ENCODE measurements at places on chromosomes 3 and 15.

DNA sequence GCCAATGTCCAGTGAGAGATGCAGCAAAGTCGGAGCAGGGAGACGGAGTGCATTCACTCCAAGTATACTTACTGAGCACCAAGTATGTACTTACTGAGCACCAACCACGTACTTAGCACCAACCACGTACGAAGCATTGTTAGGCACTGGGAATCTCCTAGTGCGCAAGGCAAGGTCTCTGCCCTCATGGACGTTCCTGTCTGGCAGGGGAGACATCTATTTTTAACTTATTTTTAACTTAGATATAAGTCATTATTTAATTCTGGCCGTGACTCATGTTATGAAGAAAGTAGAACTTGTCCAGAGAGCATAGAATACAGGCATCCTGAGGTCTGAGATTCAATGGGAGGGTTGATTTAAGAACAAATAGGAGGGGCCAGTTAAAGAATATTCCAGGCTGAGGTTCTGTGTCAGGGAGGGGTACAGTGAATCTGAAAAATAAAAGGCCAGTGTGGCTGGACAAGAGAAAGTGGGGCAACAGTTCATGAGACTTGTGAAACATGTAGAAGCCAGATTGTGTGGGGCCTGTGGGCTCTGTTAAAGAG, 9.3 kb upstream of the LRRC31 start:
- DNase-seq: no peak

GRCh38 chr3:101858464-101859030, 9.2 kb downstream of the NFKBIZ start:
- DNase-seq: no peak

- no peak for DNase-seq
Observed at GRCh38 chr3:71131375-71132314, 451.9 kb downstream of the FOXP1 start.

- DNase-seq: no peak
Observed at GRCh38 chr15:45660231-45660979, 25.6 kb downstream of the SQOR start.

DNA sequence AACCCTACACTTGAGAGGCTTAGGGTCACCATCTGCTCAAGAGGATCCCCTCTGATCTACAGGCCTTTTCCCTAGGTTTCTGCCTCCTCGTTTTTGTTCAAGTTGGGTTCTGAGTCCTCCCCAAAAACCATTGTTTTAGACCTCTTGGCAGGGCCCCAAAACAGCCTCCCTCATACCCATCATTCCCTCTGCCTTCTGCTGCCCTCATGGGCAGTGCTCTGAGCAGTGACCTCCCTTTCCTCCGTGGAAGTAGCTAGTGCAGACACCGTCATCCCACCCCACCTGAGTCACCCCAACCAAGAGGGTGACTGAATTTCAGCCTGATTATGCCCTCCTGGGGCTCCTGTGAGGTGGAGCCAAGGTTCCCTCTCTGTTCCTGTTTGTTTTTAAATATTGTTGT, 92.0 kb downstream of the RBPMS2 start:
- no peak for DNase-seq

GRCh38 chr15:95680728-95681127, 649.8 kb upstream of the NR2F2 start:
- no peak for DNase-seq

- peak; percentile 85 for DNase-seq
Observed at GRCh38 chr3:35932995-35933394, 293.7 kb downstream of the ARPP21 start.

GRCh38 chr3:39290255-39290654, 10.4 kb upstream of the CX3CR1 start:
- no peak for DNase-seq

DNA sequence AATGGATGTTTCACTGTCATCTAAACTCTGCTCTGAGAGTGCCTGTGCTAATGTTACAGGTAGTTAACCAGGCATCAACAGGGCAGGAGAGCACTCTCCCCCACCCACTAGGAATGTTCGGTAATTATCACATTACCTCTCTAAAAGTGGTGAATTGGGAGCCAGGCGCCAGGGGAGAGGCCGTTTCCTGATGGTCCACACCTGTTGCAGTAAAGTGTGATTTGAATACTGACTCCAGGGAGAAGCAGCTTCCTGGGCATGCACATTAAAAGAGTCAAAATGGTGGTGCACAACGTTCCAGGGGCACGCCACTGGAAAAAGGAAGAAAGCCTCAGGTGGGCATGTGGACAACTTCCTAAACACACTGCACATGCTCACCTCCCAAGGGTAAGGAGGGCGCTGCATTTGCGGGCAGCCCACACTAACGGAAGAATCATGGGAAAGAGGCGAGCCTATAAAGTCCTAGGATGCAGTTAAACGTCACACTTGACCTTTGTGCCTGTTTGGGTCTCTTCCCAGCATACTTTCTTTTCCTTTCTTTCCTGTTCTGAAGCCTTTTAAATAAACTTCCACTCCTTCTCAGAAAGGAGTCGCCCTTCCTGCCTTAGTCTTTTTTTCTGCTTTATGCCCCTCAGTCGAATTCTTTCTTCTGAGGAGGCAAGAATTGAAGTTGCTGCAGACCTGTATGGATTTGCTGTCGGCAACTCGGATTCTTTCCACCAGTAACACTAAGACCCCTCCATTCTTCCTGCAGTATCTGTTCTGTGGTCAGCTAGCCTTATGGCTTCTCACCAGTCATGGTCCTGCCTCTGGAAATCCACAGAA, 28.9 kb upstream of the GPD1L start:
- no peak for DNase-seq

DNA sequence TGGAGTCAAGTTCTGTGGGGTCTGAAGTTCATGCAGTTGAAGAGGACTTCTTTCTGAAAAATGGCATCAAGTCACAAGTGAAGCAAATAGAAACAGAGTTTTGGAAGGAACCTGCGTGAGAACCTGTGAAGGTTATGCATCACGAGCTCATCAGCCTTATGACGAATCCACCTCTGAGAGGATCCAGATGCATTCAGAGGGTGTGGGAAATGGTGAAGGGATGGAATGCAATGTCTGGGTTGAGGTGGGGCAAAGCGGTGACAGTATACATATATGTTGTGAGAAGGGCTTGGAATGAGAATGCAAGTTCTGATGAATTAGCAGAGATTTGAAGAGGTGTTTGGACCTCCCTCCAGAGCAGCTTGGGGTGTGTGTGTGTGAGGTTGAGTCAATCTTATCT, 382.1 kb upstream of the TBL1XR1 start:
- DNase-seq: no peak

- DNase-seq: no peak
Observed at GRCh38 chr15:61849447-61849846, 210.8 kb downstream of the VPS13C start.

DNA sequence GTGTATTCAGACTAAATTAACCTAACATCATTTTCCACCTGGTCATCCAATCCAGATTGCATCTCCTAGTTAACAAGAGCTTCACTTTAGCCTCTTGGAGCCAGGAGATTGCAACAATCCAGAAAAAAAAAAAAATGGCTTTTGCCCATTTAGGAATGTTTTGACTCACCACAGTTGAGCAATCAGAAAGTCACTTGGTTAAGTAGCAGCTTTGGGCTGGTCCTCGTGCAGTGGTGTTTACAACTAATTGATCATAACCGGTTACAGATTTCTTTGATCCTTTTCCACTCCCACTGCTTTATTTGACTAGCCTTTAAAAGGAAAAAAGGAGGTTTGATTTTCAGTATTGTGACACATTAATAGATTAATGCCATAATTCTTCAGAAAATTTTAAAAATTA, 688.8 kb upstream of the CCDC54 start:
- no peak for DNase-seq

- DNase-seq: no peak
Observed at GRCh38 chr3:12193485-12194165, 34.9 kb upstream of the TIMP4 start.

DNA sequence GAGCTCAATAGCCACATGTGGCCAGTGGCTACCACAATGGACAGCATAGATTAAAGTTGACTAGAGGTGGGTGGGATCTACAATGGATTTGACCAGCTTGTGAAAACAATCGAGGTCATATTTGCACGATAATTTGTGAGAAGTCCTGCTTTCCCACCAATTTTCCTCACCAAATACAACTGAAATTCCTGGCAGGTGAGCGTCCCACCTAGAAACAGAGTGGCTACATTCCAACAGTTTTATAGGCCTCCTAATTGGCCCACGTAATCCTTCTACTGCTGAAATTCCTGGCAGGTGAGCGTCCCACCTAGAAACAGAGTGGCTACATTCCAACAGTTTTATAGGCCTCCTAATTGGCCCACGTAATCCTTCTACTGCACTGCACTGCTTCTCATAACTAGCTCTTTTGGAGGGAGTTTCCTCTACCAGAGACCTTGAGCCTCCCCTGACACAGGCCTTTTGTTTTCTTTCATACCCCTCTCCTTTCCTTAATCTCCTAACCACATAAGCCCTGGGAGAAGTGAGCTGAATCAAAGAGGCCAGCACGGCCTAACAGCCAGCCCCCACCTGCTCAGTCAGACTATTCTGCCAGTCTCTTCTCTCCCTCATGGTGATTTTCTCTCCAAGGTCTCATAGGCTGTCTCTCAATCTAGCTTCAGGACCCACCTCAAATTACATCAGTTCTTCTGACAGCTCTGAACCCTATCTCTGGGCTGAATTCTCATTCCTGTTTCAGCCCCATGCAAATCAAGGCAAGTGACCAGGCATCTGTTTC, 80.2 kb downstream of the BFSP2 start:
- no peak for DNase-seq

DNA sequence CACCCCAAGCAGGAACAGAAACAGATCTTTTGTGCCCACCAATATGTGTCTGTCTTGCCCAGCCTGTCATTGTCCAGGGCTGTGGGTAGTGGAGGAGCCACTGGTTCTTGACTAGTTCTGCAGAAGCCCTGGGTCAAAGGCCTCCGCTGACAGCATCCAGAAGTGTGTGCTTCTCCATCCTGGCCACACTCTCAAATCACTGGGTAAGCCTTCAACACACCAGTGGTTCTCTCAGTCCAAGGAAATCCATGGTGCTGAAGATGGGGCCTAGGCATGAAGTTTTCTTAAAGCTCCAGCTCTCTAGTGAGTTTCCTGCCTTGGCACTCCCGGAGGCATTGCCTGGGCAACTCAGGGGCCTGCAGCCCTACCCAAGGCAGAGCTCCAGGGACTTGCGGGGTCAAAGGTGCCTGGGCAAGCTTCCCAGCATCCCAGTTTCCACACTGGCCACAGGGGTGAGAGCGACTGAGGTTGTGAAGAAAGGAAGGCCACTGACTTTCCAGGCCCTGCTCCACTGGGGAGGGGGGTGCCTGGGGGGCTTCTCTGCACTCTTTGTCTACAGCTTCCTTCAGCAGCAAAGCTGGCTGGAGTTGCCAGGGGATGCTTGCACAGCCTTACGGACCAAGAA, 37.9 kb upstream of the RPL32 start:
- DNase-seq: peak; percentile 37

GRCh38 chr3:71317749-71318457, 265.6 kb downstream of the FOXP1 start:
- no peak for DNase-seq

DNA sequence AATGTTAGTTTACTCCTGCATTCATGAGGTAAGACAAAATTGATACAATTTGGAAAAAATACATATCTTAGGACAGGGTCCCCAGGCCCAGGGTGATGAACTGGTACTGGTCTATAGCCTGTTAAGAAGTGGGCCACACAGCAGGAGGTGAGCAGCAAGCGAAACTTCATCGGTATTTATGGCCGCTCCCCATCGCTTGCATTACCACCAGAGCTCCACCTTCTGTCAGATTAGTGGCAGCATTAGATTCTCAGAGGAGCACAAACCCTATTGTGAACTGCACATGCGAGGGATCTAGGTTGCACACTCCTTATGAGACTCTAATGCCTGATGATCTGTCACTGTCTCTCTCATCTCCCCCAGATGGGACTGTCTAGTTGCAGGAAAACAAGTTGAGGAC, 880.6 kb downstream of the MCTP2 start:
- no peak for DNase-seq

DNA sequence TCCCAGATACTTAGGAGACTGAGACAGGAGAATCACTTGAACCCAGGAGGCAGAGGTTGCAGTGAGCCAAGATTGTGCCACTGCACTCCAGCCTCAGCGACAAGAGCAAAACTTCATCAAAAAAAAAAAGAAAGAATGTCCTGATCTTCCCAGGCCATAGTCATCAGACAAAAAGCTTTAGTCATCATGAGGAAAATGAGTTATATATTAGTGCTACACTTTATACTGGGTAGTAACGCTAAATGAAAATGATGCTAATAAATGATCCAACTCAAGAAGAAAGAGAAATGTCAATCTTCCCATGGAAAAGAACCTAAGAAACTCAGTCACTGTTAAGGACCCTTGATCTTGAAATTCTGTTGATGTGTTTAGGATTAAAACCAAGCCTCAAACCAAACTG, 26.3 kb upstream of the TRIM59 start:
- no peak for DNase-seq

GRCh38 chr3:88957711-88958439, 149.5 kb upstream of the EPHA3 start:
- DNase-seq: no peak

DNA sequence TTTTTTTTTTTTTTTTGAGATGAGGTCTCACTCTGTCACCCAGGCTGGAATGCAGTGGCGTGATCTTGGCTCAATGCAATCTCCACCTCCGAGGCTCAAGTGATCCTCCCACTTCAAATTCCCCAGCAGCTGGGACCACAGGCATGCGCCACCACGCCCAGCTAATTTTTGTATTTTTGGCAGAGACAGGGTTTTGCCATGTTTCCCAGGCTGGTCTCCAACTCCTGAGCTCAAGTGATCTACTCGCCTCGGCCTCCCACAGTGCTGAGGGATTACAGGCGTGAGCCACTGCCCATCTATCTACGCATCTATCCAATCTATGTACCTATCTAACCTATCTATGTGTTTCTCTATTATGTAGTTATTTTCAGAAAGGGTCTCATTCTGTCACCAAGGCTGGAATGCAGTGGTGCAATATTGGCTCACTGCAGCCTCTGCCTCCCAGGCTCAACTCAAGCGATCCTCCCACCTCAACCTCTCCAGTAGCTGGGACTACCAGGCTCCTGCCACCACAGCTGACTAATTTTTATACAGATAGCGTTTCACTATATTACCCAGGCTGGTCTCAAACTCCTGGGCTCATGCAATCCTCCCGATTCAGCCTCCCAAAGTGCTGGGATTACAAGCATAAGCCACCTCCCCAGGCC, 20.2 kb upstream of the GPX1 start:
- DNase-seq: no peak

GRCh38 chr15:45523166-45523460, 558 bp upstream of the SLC30A4 start:
- peak; percentile 58 for DNase-seq

- DNase-seq: no peak
Observed at GRCh38 chr3:38555926-38556325, 59.8 kb downstream of the EXOG start.

GRCh38 chr15:89035658-89036057, 52.6 kb upstream of the ABHD2 start:
- no peak for DNase-seq

GRCh38 chr3:11913316-11913715, 66.6 kb upstream of the TAMM41 start:
- no peak for DNase-seq

GRCh38 chr3:61565569-61565968, 4.2 kb downstream of the PTPRG start:
- no peak for DNase-seq

Data from pons (tissue), 1 donor.